DMS79 treated with DMSO at 0.1 percent for 48 hours (cell line): ENCODE measurements at places on chromosomes 12 and 14.

GRCh38 chr14:68809524-68809923 is 16.7 kb upstream of the ZFP36L1 start:
- peak; percentile 89 for DNase-seq

GRCh38 chr12:71186571-71187288 is 28.9 kb upstream of the TSPAN8 start:
- DNase-seq: no peak

GRCh38 chr12:20109676-20110075 is 258.7 kb upstream of the PDE3A start:
- DNase-seq: no peak

DNA sequence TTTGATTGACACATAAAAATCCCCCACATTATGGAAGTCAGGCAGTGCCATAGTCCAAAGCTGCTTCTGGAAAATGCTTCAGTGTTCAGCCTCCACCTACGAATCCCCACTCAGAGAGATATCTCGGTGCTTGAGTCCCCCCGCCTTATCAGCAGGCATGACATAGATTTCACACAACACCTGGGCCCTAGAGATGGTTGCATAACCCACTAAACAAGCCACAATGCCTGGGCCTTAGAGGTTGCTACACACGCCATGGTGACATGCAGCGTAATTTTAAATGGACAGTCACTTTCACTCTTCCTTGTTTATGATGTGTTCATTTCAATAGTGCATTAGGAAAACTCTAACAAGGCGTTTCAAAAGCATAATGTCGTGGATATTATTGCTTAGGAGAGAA is 38.0 kb downstream of the CCDC60 start:
- DNase-seq: peak; percentile 51

GRCh38 chr12:52147367-52147963 is 44.3 kb downstream of the KRT80 start:
- no peak for DNase-seq

DNA sequence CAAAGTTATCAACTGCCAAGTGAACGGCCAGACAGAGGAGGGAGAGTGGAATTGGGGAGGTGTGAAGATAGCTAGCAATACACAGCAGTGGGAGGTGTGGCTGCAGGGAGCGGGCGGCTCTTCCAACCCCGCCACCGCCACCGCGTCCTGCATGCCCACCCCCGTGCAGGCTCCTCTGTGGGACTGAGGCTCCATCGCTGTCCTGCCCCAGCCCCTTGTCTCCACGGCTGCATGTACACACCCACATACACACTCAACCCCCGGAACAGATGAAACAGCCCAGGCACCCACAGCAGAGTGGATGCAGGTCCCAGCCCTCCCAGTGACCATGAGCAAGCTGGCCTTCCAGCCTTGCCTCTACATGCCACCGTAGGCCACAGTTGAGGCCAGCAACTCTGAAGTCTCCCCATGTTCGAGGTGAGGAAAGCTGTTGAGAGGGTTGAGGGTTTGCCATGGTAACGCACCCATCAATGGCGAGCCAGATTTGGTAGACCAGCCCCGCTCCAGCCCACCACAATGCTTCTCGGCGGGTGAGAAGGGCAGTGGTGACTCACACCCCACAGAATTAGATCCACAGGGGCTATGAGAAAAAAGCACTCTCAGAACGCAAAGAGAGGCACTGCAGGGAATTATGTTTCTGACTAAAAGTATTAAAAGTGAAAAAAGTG is 39.3 kb downstream of the PITPNM2 start:
- DNase-seq: no peak

- no peak for DNase-seq
These were observed 28.8 kb downstream of the HOXC4 start for GRCh38 chr12:54082397-54082892.

DNA sequence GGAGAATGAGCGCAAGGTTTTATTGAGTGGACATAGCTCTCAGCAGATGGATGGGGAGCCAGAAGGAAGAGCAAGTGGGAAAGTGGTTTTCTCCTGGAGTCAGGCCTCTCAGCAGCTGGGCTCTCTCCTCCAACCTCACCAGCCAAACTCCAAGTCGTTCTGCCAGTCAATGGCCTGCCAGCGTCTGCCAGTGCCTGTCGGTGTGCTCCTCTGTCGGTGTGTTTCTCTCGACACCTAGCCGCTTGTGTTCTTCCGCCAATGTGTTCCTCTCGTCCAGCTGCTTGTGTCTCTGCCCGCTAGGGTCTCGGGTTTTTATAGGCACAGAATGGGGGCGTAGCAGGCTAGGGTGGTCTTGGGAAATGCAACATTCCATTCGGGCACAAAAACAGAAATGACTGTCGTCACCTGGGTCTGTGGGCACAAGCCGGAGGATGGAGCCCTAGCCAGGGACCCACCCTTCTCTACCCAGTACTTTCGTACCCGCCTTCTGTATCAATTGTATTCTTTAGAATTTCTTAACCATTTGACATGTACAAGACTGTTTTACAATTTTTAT is 1365.4 kb downstream of the FSCB start:
- DNase-seq: no peak

- DNase-seq: no peak
These were observed 1.1 kb downstream of the NELL2 start for GRCh38 chr12:44874981-44875416.

- DNase-seq: no peak
These were observed 107.4 kb downstream of the TSHR start for GRCh38 chr14:81062816-81063215.

GRCh38 chr12:15830538-15830937 is 41.4 kb upstream of the EPS8 start:
- DNase-seq: no peak

DNA sequence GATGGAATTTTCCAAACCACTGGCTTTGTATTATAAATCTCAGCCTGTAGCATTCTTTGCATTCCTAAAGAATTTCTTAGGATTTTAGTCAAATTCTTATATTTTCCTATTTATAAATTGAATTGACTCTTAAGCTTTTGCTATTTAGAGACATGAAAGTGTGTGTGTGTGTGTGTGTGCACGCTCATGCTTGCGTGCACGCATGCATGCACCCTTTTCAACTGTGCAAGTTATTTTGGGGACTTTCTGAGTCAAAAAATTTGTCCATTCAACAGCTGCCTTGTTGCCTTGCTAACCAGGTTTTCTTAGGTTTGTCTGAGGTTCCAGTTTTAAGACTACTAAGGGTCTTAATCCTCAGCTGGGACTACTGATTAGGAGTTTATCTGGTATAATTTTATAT is 42.6 kb downstream of the GPATCH2L start:
- no peak for DNase-seq

DNA sequence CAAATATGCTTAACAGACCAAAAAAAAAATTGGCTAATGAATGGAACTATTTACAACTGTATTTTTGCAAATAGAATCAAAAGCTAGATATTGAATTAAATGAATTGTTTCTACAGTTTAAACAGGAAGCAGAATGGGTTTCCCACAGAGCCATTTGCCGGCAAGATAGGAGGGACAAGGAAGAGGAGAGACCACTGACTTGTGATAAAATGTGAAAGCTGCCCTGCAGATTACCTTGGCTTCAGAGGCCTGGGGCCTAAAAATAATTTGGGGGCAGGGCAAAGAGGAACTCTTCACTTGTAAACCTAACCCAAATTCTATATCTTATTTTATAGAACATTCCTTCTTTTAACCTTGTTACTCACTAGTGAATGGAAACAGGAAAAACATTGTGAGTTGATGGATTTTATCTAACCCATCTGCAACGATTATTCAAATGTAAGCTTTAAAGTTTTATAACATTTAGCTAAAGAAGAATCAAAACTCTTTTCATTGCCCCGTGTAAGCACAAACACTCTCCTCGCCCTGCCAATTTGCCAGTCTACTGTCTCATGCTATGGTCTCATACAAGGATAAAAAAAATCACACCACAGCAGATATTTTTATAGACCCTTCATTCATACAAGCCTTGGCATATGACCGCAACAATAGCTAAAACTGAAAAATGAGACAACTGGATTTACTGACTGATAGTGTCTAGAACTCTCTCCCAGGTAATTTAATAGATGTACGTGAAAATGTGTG is 49.5 kb upstream of the MDM1 start:
- no peak for DNase-seq

DNA sequence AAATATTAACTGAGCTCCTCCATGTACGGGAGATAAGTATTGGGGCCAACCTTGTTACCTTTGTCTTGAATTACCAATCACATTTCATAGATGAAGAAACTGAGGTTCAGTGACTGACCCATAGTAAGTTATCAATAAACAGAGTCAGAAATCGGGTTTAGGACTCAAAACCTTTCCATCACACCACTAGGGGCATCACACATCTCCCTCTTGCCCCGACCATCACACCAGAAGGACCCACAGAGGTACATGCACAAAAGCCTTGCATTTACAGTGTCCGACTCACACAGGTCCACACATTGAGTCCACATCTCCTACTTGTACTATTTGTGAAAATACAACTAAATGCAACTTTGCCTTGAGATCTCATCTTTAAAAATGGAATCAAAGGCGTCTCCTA is 29.4 kb downstream of the KCNA5 start:
- no peak for DNase-seq

DNA sequence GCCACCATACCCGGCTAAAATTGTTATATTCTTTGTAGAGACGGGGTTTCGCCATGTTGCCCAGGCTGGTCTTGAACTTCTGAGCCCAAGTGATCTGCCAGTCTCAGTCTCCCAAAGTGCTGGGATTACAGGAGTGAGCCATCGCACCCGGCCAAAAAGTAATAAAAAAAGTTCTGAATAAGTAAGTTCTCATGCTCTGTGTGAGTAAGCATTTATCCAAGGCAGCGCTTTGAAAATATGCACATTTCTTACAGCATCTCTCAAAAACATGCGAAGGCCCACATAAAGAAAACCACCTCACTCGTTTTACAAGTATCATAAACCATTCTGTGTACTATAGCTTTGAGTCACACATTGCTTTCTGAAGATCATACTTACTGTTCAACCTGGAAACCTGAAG is 8.6 kb downstream of the GIT2 start:
- DNase-seq: no peak

- DNase-seq: no peak
These were observed 38.8 kb upstream of the ATF7IP start for GRCh38 chr12:14326699-14327098.

DNA sequence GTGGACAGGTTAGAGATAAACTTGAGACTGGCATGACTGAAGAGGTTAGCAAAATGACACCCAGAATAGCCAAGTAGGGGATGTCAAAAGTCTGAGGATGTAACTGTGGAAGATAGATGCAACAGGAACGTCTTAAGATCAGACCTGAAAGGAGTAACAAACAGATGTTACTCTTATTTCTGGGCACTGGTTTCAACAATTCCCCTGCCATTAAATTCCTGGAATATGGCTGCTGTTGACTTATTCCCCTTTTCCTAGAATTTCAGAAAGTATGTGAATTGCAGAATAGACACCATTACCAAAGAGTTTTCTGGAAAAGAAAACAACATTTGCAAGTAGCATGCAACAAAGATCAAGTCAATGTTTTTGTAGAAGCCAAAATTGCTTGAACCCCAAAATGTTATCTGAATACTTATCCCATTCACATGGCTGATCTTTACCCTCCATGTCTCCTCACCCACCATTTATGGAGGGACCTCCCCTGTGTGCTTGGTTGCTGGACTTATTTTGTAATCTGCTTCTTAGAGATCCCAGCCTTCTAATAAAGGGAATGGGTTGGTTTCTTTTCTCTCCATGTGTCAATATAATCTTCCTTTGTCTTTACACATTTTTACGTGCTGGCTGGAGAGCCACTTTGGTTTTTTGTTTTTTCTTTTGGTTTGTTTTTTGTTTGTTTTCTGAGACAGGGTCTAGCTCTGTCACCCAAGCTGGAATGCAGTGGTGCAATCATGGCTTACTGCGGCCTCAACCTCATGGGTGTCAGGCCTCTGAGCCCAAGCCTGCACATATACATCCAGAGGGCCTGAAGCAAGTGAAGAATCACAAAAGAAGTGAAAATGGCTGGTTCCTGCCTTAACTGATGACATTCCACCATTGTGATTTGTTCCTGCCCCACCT is 57.0 kb downstream of the BBS10 start:
- DNase-seq: no peak

GRCh38 chr12:63103494-63104131 is 47.4 kb downstream of the AVPR1A start:
- no peak for DNase-seq

GRCh38 chr12:123995023-123995748 is 22.2 kb downstream of the ZNF664 start:
- no peak for DNase-seq

DNA sequence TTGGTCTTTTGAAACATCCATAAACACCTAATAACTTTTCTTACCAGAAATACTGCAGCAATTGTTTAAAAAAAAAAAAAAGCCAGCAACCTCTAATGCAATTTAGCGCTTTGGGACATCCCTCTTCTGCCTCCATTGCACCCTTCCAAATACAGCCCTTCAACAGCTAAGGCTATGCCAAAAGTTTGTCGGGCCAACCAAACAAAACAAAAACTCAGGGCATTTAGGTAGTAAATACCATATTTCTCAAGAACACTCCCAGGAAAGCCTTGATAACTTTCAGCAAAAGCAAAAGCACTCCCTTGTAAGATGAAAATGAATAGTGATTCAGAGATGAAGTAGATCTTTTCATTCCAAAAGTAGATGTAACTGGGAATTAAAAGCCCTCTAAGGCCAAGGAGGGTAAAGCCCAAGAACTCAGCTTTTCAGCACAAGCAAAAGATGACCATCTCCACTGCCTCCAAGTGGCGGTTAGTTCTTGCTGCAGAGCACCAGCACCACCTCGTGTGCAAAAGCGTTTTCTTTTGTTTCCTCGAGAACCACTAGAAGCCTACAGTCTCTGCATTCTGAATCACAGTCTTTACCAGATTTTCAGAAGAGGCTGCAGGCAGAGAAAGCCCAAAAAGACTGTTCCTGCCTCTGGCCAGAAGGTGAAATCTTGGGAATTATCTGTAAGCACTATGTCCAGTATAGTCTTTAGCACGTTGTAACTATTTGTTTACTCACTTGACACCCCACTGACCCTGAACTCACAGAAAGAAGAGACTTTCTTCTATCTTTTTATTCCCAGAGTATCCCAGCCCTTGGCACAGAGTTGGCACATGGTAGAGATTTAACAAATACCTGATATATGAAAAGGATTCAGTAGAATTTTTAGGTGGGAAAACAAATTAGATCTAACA is 53.1 kb downstream of the SIX6 start:
- peak; percentile 94 for DNase-seq

- no peak for DNase-seq
These were observed 21.1 kb upstream of the LGALS3 start for GRCh38 chr14:55107766-55108554.

- no peak for DNase-seq
These were observed 3.0 kb downstream of the MIS18BP1 start for GRCh38 chr14:45249856-45250575.

DNA sequence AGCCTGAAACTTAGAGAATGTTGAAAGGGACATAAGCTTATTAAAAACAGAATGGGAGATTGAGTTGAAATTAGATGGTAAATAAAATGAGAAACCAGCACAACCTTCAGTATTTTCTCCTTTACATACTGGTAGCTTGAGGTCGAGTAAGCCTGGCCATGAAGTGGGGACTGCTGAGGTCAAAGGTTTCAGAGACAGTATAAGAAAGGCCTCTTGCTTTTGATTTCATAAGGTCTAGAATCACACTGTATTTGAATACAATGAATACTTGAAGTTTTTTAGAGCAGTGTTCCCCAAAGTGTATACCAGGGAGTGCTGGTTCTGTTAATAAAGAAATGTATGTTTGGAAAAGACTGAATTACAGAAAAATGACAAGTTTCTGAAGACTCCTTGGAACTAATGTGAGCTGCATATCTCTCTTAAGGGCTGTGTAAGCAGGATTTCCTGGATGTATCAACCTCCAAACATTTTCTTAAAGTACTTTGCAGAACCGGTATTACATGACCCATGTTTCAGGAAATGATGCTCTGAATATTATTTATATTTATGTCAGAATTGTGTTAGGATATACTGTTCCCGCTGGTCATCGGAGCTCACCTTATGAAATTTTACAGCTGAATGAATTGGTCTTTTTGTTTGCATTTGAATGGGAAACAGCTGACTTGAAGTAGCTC is 85.0 kb downstream of the AKAP6 start:
- DNase-seq: no peak
